ENCODE measurements at places on chromosomes 12 and 14.

GRCh38 chr12:75722714-75723200 is 211.3 kb upstream of the KRR1 start:
- peak; percentile 61 for DNase-seq

GRCh38 chr12:113650476-113650875 is 178.8 kb upstream of the LHX5 start:
- no peak for DNase-seq

- DNase-seq, result peak; percentile 70
Observed at GRCh38 chr12:9707864-9708808, 24.8 kb downstream of the CLECL1 start.

DNA sequence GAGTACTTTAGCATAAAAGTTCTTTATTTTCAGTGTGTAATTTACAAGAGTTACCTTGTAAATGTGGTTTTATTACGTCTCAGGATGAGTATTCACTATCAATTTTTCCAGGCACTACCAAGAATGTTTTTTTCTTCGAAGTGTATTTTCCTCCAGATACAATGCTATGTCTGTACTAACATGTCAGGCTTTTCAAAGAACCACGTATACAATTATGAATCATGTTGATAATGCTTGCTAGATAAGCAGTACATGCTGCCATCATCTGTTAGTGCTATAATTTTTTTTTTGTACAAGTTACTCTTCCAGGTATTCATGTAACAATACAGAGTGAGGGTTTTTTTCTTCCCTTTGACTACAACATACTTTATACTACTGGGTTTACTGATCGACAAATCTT is 5.6 kb upstream of the KANSL2 start:
- no peak for DNase-seq

DNA sequence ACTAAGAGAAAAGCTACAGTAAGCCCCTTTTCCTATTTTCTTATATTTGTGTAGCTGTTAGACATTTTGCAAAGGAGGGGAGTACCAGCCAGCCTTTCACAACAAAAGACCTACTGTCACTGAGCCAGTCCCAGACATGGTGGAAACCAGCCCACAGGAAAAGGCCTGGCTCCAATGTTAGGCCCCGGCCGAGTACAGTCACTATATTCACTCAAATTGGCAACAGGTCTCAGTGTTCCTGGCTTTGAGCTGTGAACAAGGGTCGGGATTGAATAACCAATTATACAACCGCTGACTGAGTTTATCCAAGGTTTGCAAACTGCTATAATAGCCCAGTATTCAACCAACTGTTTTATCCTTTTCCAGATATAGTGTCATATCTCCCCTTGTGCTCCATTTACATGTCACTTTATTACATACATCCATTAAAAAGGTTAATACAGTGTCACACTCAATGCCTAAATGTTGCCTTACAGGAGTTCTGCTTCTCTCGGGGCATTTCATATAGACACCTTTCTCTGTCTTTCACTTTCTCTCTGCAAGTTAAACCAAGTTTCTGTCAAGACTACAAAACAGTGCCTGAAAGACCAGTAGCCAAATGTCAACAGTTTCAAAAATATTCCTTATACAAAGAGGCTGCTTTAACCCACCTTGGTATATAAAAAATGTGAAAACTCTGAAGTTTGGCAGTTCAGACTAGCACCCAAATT is 178.1 kb downstream of the SOX5 start:
- no peak for DNase-seq

DNA sequence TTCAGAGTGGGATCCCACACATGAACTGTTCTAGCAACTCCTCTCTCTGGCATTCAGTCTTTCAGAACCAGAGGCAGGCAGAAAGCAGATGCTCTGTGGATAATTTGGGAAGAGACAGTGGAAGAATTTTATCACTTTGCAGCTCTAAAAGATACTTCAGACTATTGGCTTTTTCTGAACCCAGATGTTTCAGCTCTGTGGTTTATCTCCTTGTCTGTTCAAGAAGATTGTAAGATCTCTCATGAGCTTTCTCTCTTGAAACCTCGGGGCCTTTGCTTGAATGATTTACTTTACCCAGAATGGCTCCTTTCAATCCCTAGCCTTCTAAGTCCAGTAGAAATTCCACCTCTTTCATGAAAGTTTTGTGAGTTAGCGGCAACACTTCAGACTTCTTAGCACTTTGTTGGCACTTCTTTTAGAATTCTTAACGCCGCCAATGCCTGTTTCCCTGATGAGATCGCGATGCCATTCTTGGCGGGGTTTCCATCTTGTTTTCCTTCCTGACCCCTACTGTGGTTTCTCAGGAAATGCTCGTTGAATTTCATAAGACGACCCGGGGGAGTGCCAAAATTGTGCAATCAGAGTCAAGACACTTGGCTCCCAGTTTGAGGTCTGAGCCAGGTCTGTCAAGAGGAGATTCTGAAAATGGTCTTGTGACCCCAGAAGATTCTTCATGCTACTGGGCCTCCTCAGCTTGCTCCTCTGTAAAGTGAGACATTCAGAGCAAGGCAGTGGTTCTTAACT is 107.0 kb upstream of the PRICKLE1 start:
- no peak for DNase-seq

GRCh38 chr12:85237327-85237726 is 42.7 kb upstream of the ALX1 start:
- no peak for DNase-seq

DNA sequence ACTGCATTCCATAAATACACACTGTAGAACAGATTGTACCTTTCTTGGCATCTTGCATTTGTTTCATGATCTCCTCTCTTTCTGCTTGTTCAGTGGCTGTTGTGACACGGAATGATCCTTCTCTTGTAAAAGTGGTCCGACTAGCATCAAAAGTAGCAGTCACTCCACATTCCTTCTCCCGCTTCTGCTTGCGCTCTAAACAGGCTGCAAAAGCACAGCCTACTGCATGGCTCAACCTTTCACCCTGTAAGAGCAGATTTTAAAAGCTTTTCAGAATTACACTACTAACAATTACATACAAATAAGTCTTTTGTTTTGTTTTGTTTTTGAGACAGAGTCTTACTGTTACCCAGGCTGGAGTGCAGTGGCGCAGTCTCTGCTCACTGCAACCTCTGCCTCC is 49.8 kb downstream of the PAPLN start:
- DNase-seq, result no peak

DNA sequence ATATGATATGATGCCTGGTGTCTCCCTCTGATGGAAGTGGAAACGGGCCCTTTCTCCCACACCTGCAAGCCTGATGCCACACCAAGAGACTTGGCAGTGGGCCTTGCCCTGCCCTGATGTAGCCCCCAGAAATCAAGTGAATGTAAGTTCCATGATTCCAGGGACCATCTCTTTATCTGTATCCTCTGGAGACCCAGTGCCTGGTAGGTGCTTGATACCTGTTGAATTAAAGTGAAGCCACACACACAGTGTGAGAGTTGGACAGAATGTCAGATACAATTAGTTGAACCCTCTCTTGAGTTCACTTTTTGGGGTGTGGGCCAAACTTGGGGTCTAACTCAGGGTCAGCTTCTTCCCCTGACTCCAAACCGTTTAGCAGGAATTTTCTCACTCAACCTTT is 4.8 kb upstream of the RAB35 start:
- DNase-seq, result no peak

GRCh38 chr14:49992901-49993339 is 100.0 kb downstream of the ARF6 start:
- no peak for DNase-seq

- DNase-seq, result no peak
Observed at GRCh38 chr12:121958541-121959240, 40.3 kb downstream of the CFAP251 start.

- DNase-seq, result no peak
Observed at GRCh38 chr14:69750495-69750894, 16.4 kb upstream of the SRSF5 start.

GRCh38 chr12:83451189-83451588 is 764.5 kb downstream of the TMTC2 start:
- no peak for DNase-seq

- no peak for DNase-seq
Observed at GRCh38 chr14:55454264-55455002, 14.0 kb upstream of the TBPL2 start.

DNA sequence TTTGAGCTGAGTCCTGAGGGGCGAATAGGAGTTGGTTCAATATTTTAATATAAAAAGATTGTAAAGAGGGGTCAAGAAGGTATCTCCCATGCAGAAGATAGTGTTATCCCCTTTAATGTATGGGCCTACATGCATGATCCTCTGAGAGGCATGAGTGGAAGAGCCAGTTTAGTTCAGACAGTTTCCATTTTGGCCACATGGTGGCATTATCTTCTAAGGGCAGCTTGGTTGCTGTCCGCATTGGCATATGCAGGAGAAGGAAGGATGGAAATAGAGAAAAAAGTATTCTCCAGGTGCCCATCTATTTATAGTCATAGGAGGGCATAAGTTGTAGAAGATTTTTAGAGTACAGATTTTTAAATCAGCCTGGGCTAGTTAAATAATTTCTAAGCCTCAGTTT is 5.4 kb downstream of the SAMD4A start:
- DNase-seq, result peak; percentile 25

DNA sequence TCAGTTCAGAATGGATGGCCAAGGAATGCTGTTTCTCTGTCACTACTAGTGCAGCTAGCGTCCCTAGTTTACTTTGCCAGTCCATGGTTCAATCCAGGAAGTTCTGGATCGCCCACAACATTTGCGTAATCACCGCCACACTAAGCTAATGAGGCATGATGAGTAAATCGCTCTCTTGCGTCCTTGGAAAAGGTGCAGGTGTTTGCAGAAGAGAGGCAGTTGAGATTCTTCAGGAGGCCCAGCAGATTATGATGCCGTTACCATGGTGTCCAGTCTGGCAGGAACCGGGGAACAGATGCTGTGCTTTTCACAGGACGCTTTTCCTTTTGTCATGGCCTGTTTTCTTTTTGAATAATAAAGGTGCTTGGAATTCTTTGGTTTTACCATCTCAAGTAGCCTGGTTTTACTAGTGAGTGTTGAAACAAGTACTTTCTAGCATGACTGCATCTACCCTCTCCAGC is 9.0 kb downstream of the TPH2 start:
- DNase-seq, result no peak

DNA sequence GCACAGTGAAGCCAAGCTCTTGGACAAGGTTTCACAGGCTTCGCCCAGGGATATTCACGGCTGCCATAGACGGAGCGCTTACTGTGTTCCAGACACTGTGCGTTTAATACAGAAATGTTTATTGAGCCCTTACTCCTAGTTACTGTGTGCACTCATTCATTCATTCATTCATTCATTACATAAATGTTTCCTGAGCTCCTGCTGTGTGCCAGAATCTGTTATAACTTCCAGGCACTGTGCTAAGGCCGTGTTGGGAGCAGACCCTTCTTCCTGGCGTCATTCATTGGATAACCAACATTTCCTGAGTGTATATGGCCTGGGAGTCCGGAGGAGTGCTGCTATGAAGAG is 760 bp upstream of the MED13L start:
- DNase-seq, result no peak

GRCh38 chr14:103163199-103163598 is 39.9 kb downstream of the TNFAIP2 start:
- DNase-seq, result no peak

- DNase-seq, result peak; percentile 46
Observed at GRCh38 chr12:119938049-119938667, 50.9 kb upstream of the BICDL1 start.

GRCh38 chr14:100890061-100890850 is 13.3 kb downstream of the RTL1 start:
- DNase-seq, result no peak

DNA sequence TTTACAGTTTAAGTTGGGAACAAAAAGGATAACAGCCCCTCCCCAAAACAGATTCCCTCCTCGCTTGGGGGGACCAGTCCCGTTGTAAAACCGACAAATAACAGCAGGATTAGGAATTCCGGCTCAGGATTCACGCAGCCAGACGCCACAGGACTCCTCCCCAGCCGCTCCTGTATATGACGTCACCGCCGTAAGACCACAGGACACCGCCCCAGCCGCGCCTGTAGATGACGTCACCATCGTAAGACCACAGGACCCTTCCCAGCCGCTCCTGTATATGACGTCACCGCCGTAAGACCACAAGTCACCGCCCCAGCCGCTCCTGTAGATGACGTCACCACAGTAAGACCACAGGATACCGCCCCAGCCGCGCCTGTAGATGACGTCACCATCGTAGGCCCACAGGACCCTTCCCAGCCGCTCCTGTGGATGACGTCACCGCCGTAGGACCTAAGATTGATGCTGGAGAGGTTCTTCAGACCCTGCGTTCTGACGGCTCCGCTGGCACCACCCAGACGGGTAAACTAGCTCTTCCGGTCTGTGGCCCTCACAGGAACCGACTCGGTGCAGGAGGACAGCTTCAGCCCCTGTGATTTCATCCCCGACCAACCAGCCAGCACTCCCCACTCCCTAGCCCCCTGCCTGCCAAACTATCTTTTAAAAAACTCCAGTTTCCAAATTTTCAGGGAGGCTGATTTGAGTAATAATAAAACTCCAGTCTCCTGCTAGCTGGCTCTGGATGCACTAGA is 43.9 kb upstream of the FBRSL1 start:
- DNase-seq, result no peak

DNA sequence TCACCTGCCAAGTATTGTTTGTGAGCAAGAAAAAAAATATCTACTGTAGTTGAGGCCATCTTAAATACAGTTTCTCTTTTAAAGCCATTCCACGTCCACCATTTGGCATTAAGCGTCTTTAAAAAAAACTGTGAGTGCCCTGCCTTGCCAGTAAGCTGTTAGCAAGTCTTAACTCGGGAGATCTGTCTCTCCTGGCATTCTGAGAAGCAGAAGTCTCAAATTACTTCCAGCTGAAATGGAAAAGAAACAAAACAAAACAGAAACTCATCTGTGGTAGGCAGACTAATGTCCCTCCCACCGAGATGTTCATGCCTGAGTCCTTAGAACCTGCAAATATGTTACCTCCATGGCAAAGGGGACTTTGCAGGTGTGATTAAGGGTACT is 126.2 kb downstream of the CRADD start:
- peak; percentile 37 for DNase-seq

- no peak for DNase-seq
Observed at GRCh38 chr12:92444763-92445162, 258.0 kb upstream of the PLEKHG7 start.

Data from MM.1S (cell line).